WTC11 (cell line): ENCODE measurements at places on chromosomes 2 and 18. TPM values are rescaled to one million over a fixed set of nuclear protein-coding genes. Genes with fewer than 3 reads are reported as not detected.
A peak's percentile ranks its signal among the peaks of the same experiment; 100 is the strongest.

GRCh38 chr2:157875641-157876065 is 477 bp downstream of the ACVR1 start:
- DNase-seq: peak; percentile 59
- no peaks in the 10 kb centered on the region for H3K36me3 ChIP-seq
- H3K4me3 ChIP-seq: peak overlapping the region; percentile 92
- H3K4me1 ChIP-seq: peaks cover 59% of the 10 kb centered on the region
- no peaks in the 10 kb centered on the region; the same call in 1 of the 2 replicates for H3K27me3 ChIP-seq

DNA sequence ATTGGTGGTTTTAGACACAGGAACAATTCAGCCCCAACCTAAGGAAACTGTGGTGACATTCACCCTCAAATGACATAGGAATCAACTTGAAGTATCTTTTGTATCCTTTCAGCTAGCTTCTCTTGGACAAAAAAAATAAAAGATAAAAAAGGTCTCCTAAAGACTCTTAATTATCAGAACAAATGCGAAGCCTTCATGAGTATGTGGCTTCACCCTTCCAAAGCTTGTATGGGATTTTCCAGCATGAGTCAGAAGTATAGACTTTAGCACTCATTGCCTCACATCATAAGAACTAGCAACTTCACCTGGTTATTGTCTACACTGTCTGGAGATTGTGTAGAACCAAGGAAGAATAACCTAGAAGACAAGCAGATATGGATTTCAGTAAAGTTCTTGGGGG is 135.4 kb downstream of the LAMA3 start:
- H3K27me3 ChIP-seq: no peaks in the 10 kb centered on the region
- peaks cover 35% of the 10 kb centered on the region for H3K4me1 ChIP-seq
- no peak for DNase-seq

DNA sequence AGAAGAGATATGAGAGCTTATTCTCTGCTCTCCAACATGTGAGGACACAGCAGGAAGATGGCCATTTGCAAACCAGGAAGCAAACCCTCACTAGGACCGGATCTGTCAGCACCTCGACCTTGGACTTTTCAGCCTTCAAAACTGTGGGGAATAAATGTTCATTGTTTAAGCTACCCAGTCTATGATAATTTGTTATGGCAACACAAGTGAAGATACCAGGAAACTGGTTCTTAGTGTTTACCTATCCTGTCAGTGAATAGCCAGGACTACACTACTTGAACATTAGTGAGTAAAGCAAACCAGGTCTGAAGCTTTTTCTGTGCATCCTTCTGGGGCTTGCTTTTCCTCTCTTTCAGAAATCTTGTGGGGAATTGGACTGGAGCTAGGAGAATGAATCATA is 44.4 kb upstream of the BARD1 start:
- no peak overlapping the region for H3K4me3 ChIP-seq
- peaks cover 15% of the 10 kb centered on the region for H3K4me1 ChIP-seq
- no peak overlapping the region for H3K27ac ChIP-seq
- DNase-seq: no peak
- no peaks in the 10 kb centered on the region for H3K36me3 ChIP-seq

The INHBB gene
- total RNA-seq: 0.14 to 0.26 TPM (median 0.21 TPM) in 3 replicates
